ENCODE measurements at places on chromosomes 2 and 18. TPM values are rescaled to one million over a fixed set of nuclear protein-coding genes. Genes with fewer than 3 reads are reported as not detected.

Gene NMUR1
- total RNA-seq = 0.56 TPM

- DNase-seq = no peak
Observed at GRCh38 chr2:105849431-105850179, 104.9 kb downstream of the NCK2 start.

DNA sequence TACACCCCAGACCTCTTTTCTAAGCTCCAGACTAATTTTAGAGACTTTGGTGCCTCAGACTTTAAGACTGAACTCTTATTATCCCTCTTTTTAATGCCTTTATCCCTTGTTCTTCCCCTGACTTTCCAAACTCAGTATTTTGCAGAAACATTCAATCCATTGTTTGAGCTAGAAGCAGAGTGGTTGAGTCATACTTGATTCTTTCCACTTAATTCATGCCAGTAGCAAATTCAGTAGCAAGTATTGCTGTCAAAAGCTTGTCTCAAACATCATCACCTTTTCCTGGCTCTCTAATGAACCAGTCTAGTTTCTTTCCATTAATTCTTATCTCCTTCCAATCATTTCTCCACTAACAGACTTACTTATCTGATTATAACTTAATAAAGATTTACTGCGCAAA, 699.7 kb upstream of the ZNF804A start:
- no peak for DNase-seq

DNA sequence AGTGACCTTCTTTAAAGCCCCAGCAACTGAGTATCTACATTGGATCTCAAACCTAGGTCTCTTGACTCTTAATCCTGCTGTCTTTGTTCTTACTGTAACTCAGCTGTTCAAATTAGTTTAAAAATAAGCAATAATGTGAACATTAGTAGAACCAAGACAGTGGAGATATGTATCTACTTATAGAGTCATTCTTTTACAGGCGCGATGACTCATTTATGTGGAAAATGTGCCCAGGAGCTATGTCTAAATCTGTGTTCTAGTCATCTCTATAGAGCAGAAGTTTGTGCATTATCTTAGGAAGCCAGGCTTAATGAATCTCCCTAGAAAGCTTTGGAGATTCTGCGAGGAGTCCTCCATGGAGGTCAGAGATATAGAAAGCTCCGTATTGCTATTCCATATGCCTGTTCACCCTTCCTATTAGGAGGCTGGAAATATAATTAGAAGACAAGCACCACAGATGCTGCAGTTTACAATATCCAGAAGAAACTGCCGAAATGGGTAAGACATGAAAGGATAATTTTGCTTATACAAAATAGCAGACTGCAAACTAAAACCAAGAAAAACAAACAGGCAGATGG, 211.6 kb downstream of the TRIB2 start:
- no peak for DNase-seq

DNA sequence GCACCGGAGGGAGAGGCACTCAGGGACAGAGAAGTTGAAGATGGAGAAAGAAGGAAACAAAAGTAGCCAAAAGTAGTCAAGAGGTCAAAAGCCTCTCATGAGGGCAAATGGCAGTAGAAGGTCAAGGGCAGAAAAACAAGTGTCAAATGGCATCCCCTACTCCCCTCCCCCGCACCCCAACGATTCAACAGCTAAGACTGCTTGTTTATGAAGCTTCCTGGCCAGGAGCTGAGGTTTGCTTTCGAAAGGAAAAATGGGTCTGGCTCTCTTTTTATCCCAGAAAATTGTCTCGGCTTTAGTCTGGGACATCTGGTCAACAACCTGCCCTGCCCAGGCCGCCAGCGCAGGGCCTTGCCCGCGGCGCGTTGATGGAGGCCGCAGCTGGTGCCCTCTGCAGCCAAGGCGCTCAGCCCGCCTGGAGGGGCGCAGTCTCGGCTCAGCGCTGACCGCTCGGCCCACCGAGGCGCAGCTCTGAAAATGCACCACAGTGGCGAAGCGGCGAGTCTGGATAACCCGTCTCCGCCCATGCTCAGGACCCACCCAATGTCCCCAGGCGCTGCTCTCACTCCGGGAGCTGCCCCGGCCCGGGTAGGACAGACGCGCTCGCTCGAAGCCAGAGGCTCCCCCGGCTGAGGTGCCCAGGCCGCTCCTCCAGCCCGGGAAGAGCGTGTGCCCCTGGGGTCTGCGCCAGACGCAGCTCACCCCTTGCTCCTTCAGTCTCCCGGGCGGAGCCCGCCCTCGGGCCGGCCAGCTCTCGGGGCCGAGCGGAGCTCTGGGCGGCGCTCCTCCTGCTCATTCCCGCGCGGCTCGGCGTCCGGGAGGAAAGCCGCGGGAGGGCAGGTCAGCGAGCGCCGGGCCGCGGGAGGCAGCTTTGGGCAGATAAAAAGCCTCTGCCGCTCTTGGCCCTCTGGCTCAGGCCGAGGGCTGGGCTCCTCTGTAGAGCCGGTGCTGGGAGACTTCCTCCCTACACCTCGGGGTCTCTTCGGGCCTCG, 1.8 kb upstream of the TBR1 start:
- peak; percentile 78 for DNase-seq

Gene ASPRV1
- total RNA-seq = 0.95 TPM
